Left renal pelvis (tissue), 4 donors: ENCODE measurements at places on chromosomes 12 and 14.

DNA sequence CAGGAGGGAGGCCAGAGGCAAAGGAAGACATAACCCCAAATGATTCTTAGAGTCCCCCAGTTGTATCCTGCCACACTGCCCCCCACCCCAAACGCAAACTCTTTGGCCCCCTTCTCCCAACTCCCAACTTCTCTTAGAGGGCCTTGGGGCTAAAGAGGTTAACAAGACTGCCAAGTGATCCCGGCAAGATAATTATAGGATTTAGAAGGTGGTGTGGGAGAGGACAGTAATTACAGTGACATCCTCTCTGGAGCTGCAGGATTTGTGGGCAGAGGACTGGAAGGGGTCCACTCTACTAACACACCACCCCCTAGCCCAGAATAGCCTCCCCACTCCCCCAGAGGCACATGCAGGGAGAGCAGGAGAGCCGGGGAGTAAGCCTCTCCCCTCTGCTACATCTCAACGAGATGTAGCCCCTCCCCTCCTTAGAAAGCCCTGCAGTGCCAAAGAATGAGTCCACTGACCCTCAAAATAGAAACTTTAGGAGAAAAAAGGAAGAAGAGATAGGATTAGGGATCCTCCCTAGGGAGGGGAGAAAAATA lies 5.3 kb upstream of the GDF11 start:
- DNase-seq: no peak

DNA sequence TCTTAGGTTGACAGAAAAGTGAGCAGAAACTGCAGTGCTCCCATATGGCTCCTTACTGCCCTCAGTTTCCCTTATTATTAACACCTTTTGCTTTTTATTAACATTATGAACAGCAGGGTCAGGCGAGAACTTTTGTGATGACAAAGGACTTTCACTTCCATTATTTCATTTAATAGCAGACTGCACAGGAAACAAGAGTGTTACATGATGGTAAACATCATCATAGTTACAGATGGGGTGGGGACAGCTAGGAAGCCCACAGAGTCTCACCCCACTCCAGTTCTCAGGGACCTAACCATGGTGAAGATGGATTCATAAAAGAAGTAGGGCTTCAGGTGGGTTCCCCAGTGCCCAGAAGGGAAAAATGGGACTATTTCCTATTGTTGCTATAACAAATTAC lies 110.1 kb upstream of the PELI2 start:
- no peak for DNase-seq

GRCh38 chr12:117380083-117380482 lies 18.7 kb upstream of the NOS1 start:
- DNase-seq: no peak

DNA sequence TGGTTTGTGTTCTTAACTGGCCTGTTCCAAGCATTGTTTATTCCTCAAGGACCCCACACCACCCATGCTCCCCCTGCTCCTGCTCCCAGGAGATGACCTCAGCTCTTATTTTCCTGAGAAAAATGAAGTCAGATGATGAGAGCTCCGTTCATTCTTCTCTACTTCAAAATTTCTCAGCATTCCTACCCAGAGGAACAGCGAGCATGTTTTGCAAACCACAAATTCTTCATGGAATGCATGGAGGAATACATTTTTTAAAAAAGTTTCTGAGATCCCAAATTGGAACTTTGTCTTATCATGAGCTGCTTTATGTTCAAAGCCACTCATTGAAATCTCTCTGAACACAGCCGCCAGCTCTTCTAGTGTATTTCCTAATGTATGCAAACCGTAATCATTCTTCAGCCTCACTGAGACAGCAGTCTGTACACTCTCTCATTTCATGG lies 44.9 kb downstream of the SYNE2 start:
- no peak for DNase-seq

DNA sequence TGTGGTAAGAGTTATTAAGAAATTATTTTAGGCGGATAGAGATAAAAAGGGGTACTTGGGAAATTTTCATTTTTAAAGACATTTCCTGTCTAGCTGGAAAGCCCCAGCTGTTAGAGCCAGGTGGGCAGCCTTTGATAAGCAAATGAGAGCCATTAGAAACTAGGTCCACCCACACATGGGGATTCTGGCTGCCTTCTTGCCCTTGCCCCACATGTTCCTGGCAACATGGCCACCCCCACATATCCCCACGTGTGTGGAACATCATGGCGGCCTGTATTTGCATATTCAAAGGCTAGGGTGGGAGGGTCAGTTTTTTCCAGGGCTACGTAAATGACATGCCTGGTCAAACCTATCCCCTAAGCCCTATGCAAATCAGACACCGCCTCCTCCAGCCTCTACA lies 1382.1 kb downstream of the AACS start:
- no peak for DNase-seq

GRCh38 chr14:69720912-69721311 lies 46.0 kb upstream of the SRSF5 start:
- DNase-seq: no peak

DNA sequence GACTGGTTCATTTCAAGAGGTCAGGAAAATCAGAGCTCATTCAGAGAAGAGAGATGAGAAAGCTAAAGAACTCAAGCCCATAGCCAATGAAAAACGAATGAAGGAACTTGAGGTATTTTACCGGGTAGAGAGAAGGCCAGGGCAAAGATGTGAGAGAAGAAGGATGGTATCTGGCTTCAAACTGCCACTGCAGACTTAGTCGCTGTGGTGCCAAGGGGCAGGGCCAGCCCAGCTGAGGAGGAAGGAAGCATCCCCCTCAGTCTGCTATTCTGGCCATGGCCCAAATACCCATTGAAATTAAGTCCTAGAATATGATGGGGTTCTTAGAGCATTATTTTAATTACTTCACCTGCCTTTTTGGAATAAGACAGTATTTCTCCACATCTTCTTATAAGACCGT lies 69.2 kb downstream of the ANO2 start:
- no peak for DNase-seq

DNA sequence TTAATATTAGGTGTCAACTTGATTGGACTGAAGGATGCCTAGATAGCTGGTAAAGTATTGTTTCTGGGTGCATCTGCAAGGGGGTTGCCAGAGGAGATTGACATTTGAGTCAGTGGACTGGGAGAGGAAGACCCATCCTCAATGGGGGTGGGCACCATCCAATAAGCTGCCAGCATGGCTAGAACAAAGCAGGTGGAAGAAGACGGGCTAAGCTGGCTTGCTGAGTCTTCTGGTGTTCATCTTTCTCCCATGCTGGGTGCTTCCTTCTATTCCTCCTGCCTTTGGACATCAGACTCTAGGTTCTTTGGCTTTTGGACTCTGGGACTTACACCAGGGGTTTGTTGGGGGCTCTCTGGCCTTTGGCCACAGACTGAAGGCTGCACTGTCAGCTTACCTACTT lies 87.4 kb downstream of the SLC38A1 start:
- no peak for DNase-seq

- no peak for DNase-seq
These were observed 61.9 kb downstream of the IFT81 start for GRCh38 chr12:110186059-110186458.

DNA sequence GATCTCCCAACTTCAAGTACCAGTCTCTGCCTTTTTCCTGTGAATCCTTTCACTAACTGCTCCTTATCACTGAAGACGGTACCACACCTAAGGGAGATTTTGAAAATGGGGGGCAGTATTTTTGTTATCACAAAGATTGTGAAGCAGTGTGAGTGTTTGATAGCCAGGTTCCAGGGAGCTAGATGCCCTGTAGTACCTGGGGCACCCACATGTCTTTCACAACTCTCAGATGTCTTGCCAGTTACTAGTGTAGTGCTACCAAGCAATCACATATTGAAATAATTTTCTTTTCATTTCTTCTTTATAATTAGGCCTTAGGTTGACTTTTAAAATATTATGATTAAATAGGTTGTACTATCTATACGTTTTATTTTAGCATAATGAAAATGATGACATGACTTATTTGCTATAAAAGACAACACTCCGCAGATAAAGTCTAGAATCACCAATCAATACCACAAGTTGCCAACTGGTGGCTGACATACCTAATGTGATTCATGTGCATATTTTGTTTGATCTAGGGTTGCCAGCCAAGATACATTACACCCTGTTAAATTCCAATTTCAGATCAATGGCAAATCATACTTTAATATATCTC lies 215.9 kb downstream of the EXOC5 start:
- no peak for DNase-seq

DNA sequence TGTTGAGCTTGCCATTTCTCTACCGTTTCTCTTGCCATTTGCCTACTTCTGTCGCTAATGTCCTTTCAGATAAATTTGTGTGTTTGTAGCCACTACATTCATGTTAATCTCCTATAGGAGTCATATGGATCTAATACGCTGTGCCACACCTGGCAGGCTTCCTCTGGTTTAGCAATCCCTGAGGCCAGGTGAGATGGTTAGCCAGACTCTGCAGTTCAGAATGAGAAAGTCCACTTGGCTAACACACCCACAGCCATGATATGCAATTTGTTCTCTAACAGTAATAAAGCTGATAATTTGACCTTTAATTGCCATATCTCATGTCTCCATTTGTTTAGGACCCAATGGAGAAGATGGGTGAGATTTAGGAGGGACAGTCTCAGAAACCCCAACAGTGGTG lies 1261.6 kb upstream of the TMEM132C start:
- DNase-seq: no peak

GRCh38 chr14:24334431-24335291 lies at the start of gene ADCY4:
ADCY4 (minus strand) TSS chr14:24335071; CDS start chr14:24334652, 419 bp downstream.
- no peak for DNase-seq

- no peak for DNase-seq
These were observed 153.6 kb upstream of the ARID2 start for GRCh38 chr12:45575823-45576475.

DNA sequence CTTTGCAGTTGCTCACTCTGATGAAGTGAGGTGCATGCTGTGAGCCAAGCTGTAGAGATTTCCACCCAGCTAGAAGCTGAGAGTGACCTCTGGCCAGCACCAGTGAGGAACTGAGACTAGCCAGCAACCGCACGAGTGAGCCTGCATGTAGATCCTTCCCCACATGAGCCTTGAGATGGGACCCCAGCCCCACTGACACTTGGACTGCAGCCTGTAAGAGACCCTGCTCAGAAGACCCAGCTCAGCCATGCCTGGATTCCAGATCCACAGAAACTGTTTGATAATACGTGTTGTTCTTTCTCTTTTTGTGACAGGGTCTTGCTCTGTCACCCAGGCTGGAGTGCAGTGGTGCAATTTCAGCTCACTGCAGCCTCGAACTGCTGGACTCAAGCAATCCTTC lies 229.2 kb downstream of the GLT1D1 start:
- no peak for DNase-seq

- DNase-seq: no peak
These were observed 16.6 kb downstream of the CIPC start for GRCh38 chr14:77114609-77115008.

DNA sequence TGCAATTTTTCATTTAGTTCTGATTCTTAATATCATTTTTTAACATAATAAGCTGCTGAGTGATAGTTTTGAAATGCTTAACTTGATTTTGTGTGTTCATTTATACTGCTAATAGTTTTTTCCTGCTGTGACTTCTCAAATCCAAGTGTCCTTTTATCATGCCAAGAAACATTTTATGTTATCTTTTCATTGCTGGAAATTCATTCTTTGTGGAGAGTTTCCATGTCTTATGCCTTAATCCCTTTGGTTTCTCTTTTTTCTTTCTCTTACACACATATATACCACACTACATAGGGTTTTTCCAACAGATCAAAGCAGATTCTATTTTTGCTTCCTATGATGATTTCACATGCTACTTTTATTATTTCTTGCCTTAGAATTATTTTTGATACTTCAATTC lies 981.1 kb downstream of the SLC6A15 start:
- DNase-seq: no peak

DNA sequence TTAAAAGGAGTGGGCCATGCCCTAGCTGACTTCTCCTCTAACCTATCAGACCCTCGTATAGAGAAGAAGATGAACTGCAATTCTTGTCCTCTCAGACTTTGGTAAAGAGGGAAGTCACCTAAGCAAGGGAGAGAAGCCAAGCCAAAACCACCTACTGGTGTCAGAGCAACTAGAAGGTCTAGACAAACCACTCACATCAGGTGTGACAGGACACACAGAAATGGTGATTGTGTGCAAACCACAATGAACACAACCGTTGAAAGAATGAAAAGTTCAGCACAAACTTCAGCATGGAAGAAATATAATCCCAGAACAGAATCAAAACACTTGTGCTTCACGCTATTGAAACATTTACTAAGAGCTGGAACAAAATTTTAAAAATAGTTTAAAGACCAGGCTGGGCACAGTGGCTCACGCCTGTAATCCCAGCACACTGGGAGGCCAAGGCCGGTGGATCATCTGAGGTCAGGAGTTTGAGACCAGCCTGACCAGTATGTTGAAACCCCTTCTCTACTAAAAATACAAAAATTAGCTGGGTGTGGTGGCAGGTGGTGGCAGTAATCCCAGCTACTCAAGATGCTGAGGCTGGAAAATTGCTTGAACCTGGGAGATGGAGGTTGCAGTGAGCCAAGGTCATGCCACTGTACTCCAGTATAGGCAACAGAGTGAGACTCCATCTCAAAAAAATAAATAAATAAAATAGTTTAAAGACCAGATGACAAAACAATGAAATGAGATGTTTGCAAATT lies 56.2 kb upstream of the NTF3 start:
- no peak for DNase-seq

DNA sequence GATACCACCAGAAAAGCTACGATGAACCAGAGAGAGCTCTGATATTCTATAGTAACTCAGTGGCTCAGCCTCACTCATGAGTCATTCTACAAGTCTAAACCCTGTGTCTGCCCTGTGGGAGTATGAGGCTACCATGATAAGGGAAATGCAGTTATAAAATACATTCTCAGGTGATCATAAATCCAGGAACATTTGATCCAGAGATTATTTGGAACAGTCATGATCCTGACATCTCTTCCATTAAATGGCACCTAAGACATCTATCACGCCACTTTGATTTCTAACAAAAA lies 202.6 kb upstream of the RASSF8 start:
- no peak for DNase-seq

GRCh38 chr12:116881877-116882507 lies 751 bp upstream of the HRK start:
- no peak for DNase-seq

DNA sequence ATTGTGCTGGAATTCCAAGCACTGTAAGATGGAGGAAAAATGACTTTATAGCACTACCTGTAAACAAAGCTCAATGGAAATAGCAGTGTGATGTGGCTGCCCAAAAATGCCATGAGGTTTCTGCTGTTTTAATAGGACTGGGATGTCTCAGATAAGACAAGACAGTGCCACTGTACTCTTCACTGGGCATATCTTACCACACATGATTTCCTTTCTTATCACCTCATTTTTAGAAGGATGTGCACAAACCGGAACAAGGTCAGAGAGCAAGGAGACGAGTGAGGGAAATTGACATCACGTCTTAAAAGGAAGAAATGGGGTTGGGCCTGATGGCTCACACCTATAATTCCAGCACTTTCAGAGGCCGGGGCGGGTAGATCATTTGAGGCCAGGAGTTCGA lies 38.4 kb upstream of the FGD4 start:
- no peak for DNase-seq

- no peak for DNase-seq
These were observed 20.2 kb downstream of the P2RX2 start for GRCh38 chr12:132638541-132639408.
